ENCODE measurements at places on chromosomes 2 and 18.

DNA sequence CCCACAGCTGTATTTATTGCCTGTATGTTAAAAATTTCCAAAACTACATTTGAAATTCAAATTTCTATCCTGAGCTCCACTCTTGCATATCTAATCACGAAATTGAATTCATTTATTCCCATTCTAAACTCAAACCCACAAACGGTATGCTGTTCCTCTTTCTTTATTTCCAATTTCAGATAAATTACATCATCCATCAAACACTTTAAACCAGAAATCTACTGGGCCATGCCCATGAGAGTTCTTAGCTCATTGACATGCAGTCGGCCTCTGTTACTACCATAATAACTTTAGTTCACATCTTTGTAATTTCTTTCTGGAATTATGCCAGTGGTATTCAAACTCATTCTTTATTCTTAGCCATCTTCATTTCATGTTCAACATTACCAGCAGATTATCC lies 100.3 kb downstream of the COL3A1 start:
- DNase-seq = no peak

DNA sequence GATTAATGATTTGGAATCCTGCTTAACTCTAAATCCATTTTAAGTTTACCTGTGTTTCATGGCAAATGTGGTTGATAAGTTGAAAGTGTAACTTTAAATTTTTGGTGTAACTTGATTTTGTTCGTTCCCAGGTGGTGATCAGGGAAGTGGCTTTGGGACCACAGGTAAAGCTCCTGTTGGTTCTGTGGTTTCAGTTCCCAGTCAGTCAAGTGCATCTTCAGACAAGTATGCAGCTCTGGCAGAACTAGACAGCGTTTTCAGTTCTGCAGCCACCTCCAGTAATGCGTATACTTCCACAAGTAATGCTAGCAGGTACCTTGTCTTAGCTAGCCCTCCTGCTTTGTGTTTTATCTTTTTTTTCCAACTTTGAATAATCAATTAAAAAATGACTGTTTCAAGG lies 62.8 kb downstream of the AGFG1 start:
- no peak for DNase-seq

- DNase-seq = peak; percentile 9
Observed at GRCh38 chr18:34120294-34120693, 104.4 kb downstream of the NOL4 start.

DNA sequence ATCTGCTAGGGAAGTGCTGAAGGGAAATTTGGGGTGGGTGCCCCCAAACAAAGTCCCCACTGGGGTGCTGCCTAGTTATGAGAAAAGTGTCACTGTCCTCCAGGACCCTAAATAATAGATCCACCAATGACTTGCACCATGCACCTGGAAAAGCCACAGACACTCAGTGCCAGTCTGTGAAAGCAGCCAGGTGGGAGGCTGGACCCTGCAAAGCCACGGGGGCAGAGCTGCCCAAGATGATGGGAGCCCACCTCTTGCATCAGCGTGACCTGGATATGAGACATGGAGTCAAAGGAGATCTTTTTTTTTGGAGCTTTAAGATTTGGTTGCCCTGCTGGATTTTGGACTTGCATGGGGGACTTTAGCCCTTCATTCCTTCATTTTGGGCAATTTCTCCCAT lies 431.6 kb downstream of the ERBB4 start:
- DNase-seq = no peak

DNA sequence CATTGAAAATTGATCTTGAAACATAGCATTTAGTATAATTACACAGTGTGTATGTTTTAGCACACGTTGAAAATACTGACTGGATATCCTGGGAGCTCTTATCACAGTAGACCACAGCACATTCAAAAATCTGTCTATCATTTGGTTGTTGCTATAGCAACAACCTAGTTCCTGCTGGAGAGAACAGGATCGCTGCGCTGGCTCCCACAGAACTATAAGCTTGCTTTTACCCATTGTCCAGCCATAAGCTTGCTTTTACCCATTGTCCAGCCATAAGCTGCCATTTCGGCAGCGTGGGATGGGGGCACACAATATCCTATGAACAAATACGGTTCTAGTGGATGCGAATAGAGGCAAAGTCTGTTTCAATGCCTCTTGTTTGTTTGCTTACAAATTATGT lies 70.4 kb upstream of the ST6GAL2 start:
- no peak for DNase-seq

DNA sequence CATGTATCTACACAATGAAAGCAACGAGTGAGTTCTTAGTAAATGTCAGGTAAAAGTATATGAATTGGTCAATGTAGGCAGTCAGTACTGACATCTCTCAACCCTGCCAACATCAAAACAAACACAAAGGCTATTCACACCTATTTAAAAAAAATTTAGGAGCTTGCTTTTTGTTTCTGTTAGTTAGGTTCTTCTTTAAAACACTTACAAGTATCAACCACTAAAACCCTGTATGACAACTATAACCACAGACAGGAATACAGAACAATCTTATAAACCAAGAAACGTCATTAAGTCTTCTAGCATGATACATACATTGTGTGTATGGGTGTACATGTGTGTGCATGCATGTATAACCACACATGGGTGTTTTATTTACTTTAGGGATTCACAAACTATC lies 131.0 kb downstream of the TCF4 start:
- no peak for DNase-seq

- DNase-seq = peak; percentile 74
Observed at GRCh38 chr2:99140056-99140859, 1.2 kb upstream of the C2orf15 start.

GRCh38 chr18:24964216-24964615 lies 387.8 kb downstream of the ZNF521 start:
- DNase-seq = no peak

DNA sequence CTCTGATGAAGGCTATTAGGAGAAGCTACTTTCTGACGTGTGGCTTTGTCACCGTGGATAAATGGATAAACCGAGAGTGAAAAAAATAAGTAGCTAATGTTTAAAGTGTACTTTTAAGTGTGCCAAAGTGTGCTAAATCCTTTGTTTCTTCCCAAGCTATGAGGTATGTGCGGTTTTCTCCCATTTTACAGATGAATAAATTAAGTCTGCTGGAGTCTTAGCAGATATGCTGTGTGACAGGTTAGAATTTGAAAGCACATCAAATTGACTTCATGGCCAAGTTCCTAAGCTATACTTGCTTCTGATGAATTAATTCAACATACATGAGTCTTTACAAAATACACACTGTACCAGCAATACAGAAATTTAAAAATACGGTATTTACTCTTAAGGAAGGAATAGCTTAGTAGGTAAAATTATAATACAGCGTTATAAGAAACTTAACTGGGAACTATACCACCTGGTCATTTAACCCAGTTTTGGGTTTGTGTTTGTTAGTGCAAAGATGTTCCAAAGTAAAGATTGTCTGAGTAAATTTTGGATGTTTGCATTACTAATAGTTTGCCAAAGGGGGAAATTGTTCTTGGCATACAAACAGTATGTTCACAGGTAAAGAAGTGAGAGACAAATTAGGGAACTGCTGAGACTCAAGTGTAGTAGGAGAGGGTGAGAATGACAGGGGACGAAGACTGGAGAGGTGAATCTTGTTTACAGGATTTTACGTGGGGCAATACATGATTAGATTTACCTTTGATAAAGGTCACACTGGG lies 1.4 kb downstream of the AGPS start:
- no peak for DNase-seq

- DNase-seq = peak; percentile 38
Observed at GRCh38 chr2:231640641-231641111, 48.0 kb downstream of the TEX44 start.

DNA sequence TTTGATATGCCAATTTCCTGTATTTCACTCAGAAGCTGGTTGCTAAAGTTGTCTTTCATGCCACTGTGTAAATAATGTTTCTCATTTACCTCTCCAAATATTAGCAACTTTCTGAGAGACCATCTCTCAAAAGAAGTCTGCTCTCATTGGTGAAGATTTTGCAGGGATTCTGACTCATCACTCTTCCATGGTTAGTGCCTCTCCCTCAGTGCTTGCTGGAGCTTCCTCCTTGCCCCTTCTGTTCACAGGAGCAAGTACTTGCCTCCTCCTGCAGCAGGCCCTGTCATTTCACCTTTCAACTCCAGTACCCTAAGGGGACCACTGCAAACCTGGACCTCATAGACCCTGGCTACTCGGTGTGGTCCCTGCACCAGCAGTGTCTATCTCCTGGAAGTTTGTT lies 168.8 kb downstream of the ZNF385B start:
- peak; percentile 30 for DNase-seq

- DNase-seq = no peak
Observed at GRCh38 chr2:129904532-129905446, 74.7 kb upstream of the RAB6C start.

GRCh38 chr2:119766944-119767343 lies 7.2 kb downstream of the PTPN4 start:
- DNase-seq = no peak

DNA sequence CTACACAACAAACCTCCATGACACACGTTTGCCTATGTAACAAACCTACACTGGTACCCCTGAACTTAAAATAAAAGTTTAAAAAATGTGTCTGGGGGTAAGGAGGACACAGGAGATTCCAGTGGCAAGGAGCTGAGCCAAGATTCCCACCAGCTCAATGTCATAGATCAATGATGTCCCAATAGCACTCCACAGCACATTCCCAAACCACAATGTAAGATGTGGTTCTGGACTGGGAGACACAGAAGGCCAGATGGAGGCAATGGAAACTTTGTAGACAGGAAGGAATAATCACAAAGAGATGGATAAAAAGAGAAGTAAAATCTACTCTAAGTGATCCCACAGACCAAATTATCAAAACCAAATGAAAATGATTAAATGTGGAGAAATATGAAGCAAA lies 312.4 kb upstream of the SOX11 start:
- no peak for DNase-seq

DNA sequence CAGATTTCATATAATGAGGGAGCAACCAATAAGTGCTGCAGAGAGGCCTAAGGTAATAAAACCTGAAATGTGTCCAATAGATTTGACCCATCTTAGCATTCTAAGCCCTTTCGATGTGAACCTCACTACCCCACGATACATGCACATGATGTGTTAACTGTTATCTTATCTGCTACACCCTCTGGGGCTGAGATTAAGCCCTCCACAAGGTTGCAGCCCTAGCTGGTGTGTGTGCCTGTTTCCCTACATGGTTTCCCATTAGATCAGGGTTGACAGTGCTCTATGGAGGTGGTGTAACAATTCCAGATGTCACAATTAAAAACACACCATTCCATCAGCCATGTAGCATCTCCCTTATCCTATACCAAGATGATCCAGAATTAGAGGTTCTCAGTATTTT lies 68.9 kb upstream of the THSD7B start:
- DNase-seq = no peak

- DNase-seq = peak; percentile 81
Observed at GRCh38 chr18:58781627-58782194, 83.0 kb upstream of the ZNF532 start.

GRCh38 chr2:201813996-201814760 lies 7.8 kb downstream of the CDK15 start:
- no peak for DNase-seq

- peak; percentile 47 for DNase-seq
Observed at GRCh38 chr2:96824079-96824870, 8.2 kb downstream of the CNNM3 start.

DNA sequence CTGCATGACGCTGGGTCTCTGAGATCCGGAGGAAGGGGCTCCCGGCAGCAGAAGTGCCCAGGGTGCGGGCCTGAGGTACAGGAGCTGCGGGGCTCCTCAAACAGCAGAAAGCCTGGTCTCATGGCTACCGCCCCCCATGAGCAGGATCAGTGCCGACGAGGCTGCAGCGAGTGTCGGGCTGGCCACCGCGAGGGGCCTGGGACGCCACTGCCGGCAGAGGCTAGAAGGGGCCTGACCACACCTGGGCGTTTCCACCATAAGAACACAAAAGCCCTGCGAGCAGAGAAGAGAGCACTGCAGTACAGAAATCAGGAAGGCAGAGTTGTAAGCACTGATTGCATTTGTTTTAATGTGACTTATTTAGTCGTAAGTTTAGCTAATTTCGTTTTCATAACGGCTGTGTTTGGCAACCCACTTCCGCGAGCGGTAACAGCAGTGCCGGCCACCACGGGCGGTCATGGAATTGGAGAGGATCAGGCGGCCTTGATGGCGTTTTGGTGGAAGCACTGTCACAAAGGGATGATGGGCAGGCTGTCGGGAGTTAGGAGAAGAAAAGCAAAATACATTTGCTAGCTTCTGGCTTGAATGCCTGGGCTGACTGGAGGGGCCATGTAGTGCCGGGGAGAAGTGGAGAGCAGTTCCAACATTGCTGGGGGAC lies 117.4 kb downstream of the HDAC4 start:
- no peak for DNase-seq

DNA sequence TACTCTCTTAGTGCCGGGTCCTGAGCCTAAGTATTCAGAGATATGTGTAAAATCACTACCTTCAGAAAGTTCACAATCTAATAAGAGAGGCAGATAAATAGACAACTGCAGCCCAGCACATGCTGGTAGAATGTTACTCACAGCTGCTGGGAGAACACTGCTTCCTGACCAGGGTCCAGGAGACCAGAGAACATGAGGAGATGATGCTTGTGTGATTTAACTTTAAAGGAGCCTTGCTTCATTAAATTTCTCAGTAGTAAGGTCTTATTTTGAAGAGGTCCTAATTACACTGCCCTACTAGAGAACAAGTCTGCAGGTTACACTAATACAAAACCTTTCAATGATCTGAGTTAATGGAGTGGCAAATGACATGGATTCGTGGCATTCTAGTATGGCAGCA lies 209.9 kb upstream of the TRIB2 start:
- DNase-seq = no peak

- no peak for DNase-seq
Observed at GRCh38 chr2:115413791-115414190, 971.4 kb downstream of the DPP10 start.

DNA sequence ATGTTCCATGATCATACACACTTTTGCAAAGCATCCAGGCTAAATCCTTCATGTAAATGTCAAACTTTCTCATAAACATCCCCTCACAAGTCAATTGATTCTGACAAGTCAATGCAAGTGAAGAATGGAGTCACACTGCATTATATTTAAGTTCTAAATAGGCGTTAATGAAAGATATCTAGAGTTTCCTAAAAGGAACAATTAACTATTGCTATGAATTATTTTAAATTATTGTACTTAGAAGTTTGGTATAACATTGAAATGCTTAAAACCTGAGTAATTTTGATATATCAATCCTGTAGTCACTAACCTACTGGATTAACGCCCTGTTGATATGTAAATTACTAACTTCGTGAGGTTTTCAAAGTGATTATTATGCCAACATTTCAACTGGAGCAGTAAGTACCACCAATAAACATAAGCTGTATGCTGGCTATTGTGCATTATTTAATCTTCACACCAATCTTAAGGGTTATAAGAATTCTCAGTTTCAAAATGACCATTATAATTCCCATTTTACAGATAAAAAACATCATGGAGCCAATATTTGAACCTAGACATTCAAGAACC lies 884.3 kb downstream of the ERBB4 start:
- DNase-seq = no peak

DNA sequence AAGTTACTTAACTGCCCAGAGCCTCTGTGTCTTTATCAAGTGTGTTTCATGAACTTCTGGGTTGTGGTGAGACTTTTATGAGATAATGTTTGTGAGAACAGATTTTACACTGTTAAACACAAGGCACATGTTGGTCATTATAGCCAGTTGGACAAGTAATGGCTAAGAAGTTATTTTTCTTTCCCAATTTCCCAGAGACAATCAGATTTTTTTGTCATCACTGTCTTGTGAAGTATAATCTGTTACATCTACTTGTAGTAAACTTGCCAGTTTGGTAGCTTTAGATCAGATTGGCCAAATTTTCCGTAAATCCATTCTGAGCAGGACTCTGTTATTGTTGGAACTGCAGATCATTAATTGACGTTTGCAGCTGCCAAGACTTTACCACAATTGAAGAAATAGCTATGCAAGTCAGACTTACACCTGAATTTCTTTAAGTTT lies 838.8 kb downstream of the SLC4A3 start:
- no peak for DNase-seq

GRCh38 chr18:75172299-75173124 lies 36.4 kb downstream of the PTGR3 start:
- no peak for DNase-seq
